Anterior cingulate cortex (tissue), 58 donors: ENCODE measurements at places on chromosomes 12 and 14.

DNA sequence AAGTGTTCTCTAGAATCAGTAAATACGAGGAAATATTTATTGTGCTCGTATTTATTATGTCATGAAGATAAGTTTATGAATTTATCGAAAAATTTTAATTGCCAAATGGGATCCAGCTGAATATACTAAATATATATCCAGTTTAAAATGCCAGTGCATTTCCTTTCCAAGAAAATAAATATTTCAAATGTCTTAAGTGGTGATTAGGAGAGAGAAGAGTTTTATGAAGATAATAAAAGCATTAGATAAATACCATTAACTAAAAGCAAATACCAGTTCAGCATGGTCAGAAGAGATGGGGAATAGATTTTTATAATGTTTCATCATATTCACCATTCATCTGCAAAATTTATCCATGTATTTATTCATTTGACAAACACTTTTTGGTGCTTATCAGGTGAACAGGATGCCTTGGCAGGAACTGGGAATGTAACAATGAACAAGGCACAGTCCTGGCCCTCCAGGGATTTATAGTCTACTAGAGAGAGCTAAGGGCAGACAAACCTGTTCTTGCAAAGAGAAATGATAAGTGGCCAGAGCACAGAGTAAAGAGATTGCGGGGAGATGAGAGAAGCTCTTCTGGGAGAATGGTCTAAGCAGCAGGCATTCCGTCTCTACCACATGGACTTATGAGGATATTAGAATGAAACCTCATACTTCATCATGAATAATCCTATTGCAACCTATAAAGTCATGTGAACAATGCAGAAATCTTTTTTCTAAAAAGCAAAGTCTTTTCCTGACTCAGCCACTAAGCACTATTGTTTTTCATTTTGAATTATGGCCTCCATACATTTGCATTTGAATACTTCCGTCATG lies 143.7 kb upstream of the ABCD2 start:
- DNase-seq = no peak

DNA sequence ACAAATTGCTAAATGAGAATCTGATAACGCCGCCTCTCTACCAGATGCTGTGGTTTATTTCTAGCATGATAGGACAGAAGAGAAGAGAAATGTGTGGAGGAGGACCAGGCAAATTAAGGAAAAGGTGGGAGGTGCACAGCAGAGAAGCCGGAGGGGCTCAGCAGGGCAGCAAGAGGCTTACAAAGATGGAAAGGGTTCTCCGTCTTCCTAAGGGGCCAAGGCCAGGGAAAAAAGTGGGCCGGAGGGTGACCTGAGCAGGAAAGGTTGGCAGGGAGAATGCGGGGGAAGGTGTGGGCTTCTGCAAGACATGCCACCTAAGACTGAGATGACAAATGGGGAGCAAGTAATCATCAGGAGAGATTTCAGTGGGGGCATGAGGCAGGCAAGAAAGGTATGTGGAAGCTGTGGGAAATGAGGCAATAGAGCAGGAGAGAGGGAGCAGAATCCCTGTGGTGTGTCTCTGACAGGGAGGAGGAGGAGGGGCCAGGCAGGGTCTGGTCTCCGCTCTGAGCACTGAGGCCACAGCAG lies 18.7 kb downstream of the MANSC1 start:
- no peak for DNase-seq

- DNase-seq = no peak
These were observed 74.7 kb downstream of the APAF1 start for GRCh38 chr12:98719515-98720504.

DNA sequence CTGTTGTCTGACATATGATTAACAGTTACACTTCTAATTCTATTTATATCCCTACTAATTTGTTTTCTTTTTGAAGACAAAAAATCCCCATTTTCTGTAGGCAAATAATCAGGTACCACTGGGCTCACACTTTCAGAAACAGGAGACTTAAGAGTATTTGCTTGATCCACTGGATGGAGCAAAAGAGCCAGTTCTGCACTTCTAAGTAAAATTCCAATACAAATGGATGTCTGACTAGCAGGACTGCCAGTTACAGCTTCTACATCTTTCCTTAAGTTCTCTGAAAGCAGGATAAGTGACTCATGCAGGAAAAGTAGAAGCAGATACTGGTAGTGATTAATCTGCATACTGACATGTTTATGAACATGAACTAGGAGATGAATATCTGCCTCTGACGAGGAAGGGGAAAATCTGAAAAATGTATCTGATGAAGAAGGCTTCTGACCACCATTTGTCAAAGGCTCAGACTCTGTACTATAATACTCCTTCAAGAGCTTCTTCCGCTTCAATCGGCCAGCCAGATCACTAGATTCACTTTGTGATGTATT lies 73.8 kb upstream of the ANKS1B start:
- no peak for DNase-seq

- no peak for DNase-seq
These were observed 130.5 kb downstream of the SLC41A2 start for GRCh38 chr12:104827587-104827986.

- DNase-seq = no peak
These were observed 1277.4 kb downstream of the LRFN5 start for GRCh38 chr14:42884100-42884499.

DNA sequence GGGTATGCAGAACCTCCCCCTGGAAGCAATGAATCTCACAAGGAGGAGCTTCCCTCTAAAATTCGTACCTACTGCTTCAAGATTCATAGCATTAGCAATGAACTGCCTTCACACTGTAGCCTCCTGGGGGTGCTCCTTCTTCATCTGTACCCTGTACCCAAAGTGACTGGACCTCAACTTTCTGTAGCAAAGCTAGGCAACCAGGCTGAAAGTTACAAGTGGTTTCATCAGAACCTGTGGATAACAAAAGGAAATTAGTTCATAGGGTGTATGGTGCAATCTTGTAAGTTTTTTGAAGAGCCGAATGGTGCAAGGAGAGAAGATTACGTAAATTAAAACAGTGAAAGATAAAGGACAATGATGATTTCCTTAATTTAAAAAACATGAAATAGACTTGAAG lies 1541.7 kb upstream of the FLRT2 start:
- DNase-seq = no peak

DNA sequence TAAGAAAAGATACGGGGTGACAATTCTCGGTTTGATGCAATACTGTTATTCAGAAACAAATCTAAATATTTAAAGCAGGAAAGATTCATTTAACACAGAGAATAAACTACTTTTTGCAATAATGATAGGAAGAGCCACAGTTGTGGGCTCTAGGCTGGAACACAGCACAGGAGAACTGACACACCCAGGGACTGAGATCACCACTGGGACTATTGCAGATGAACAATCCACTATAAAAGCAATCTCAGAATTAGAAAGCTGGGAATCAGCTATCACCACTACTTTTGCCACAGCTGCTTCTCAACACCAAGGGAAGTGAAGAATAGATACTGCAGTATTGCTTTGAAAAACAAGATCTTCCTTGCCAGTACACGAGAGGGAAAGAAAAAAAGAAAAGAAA lies 4.1 kb upstream of the PIK3C2G start:
- DNase-seq = no peak

- DNase-seq = no peak
These were observed 19.5 kb upstream of the GOLGA5 start for GRCh38 chr14:92774572-92774971.

- no peak for DNase-seq
These were observed 150.3 kb downstream of the TGFB3 start for GRCh38 chr14:75831455-75831854.

DNA sequence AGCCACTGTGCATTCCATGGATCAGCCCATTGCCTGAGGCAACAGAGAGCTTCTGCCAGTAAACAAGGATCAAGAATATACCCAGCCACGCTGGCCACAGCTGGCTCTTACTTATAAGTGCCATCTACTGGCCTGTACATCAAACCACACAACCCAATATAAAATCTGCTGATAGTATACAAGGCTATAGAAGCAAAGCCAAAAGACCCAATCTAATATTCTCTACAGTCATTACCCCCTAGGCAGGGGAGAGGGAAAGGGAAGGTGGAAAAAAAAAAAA lies 4.4 kb upstream of the FAM186B start:
- DNase-seq = no peak

- DNase-seq = no peak
These were observed 38.4 kb downstream of the C12orf56 start for GRCh38 chr12:64352181-64352580.

GRCh38 chr12:120710031-120710804 lies at the start of gene UNC119B:
Gene UNC119B (plus strand): TSS chr12:120710458. CDS start chr12:120710475, 17 bp downstream.
- peak; percentile 58 for DNase-seq

- DNase-seq = no peak
These were observed 13.1 kb downstream of the EVL start for GRCh38 chr14:100078216-100078803.

DNA sequence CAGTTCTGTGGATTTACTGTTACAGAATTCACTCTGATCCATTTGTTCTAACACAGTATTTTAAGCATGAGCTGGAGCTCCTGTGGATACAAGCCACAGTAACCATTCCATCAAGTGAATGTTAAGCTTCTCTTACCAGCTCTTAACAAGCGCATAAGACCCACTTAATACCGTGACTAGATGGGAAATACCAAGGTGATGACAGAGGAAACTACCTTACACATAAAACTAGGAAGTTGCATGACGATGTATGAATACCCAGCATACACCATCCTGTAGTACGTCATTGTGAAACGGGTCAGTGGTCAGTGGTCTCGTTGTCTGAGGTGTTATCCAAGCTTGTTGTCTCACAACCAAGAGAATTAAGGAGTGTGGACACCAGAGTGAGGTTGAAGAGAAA lies 2.0 kb upstream of the GALC start:
- DNase-seq = no peak

DNA sequence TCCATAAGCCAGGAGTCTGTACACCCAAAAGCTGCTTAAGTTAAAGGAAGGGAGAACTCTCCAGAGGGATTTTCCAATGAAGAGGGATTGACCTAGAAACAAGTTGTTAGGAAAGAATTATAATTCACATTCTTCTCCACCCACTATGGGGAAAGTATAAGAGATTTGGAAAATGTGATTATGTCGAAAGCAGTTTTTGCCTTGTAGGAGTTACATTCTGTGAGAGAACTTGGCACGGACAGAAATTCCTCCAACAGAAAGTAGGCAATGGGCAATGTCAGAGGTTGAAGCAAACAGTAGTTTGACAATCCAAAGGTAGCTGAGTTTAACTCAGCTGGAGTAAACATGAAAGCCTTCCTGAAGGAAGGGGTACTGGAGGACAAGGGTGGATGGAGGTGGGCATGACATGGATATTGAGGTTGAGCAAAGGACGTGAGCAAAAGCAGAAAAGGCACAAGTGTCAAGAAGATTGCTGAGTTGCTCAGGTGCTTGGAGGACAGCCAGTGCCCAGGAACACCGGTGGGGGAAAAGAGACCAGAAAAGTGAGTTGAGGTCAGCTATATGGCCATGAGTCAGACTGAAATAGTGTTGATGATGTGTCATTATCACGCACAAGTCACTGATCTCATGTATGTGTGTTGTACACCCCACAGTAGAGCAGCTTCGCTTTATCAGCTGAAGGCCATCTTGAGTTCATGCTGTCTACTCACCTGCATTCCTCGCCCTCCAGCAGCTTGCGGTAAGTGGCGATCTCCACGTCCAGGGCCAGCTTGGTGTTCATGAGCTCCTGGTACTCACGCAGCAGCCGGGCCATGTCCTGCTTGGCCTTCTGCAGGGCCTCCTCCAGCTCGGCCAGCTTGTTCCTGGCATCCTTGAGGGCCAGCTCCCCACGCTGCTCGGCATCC lies 4.0 kb downstream of the KRT5 start:
- DNase-seq = no peak

- DNase-seq = no peak
These were observed 16.6 kb upstream of the SUSD6 start for GRCh38 chr14:69594846-69595245.

DNA sequence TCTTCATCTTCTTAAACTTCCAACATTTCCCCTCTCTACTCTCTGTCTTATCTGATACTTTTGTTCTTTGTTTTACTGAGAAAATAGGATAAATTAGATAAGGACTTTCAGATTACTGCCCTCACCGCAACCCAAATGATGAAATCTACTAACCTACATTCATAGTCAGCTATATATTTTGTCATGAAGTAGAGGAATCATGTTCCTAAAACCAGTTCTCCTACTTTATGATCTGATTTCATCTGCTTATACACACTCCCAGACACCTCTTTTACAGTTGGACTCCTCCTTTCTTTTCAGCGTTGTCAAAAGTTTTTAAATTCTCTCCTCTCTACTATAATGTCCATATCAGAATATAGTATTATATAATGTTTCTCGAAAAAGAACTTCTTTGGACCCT lies 29.7 kb downstream of the MGAT4C start:
- DNase-seq = no peak

- no peak for DNase-seq
These were observed 33.5 kb upstream of the TCL1B start for GRCh38 chr14:95652690-95653089.

- DNase-seq = no peak
These were observed 81.9 kb upstream of the TSPAN8 start for GRCh38 chr12:71239731-71240130.

GRCh38 chr14:85308531-85309300 lies 221.2 kb upstream of the FLRT2 start:
- no peak for DNase-seq

- no peak for DNase-seq
These were observed 269.9 kb upstream of the SFSWAP start for GRCh38 chr12:131441060-131441396.

GRCh38 chr12:14825256-14825655 lies 11.3 kb upstream of the SMCO3 start:
- no peak for DNase-seq

GRCh38 chr12:132024758-132025157 lies 75.0 kb downstream of the EP400 start:
- no peak for DNase-seq

DNA sequence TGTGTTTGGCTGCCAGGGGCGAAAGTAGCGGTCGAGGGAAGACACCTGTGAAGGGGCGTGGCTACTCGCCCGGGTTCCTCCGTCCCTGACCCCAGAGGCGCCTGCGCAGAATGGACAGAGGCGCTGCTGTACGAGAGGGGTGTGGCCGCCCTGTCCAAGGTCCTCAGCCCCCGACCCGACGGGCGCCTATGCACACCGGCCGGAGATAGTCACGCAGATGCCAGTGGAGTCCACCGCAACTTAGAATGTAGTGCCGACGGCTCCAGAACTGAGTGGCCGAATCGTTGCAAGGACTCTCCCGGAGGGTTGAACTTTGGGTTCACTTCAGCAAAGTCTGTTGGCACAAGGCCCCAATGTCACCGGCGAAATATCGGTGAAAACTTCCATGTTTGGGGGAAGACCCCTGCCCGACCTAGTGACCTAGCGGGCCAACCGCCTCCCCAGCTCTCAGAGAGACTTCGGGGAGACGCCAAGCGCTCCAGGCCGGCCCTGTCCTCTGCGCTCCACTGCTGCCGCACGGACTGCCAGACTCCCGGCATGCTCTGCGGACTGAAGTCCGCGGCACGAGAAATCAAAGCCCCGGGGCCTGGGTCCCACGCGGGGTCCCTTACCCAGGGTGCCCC lies 541 bp upstream of the RNU6-7 start:
- DNase-seq = peak; percentile 78

GRCh38 chr12:81942594-81942993 lies 183.4 kb upstream of the PPFIA2 start:
- no peak for DNase-seq

- no peak for DNase-seq
These were observed 568 bp downstream of the PPM1A start for GRCh38 chr14:60249321-60250256.
